Endodermal cell (in vitro differentiated cells): ENCODE measurements at places on chromosomes 2 and 18. TPM values are rescaled to one million over a fixed set of nuclear protein-coding genes. Genes with fewer than 3 reads are reported as not detected.

Gene PLGLB1
- total RNA-seq = not detected in 3 replicates

Gene CNGA3
- total RNA-seq = 0.26 TPM in 1 of 3 replicates, not detected in the others

DNA sequence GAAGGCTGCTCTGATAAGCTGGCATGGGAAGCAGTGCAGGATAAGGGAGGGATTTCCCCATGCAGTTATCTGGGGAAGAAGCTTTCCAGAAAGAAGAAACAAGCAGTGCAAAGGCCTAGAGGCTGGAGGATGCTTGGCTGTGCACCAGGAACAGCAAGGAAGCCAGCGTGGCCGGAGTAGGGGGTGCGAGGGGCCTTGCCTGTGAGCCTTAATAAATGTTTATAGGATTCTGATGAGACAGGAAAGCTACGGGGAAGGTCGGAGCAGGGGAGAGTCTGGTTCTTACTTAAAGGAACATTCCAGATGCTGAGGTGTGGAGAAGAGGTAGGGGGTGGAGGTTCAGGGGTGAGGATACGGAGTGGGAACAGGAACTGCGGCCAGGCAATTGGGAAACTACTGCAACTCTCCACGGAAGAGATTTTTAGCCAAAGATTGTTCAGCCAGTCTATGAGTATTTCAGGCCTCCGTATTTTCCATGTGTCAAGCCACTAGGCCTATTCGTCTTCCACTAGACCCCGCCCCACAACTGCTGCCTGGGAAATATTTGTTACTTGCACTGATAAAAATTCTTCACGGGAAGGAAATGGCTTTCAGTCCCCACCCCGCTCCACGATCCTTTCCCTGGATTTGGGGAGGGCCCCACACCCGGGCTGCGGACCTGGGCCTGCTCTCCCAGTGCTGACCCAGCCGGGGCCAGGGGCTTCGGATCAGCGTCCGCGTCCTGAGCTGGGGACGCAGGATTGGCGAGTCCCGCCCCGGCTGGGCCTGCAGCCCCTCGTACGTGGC is 516 bp downstream of the EIF2AK2 start:
- DNase-seq = peak; percentile 69

GRCh38 chr2:229407170-229407569 is 136.1 kb upstream of the PID1 start:
- no peak for DNase-seq

GRCh38 chr2:2926858-2927175 is 450.8 kb downstream of the EIPR1 start:
- no peak for DNase-seq

GRCh38 chr2:84276590-84277255 is 182.4 kb downstream of the SUCLG1 start:
- DNase-seq = no peak
